T-cell (primary cell): ENCODE measurements at places on chromosomes 4 and X.

DNA sequence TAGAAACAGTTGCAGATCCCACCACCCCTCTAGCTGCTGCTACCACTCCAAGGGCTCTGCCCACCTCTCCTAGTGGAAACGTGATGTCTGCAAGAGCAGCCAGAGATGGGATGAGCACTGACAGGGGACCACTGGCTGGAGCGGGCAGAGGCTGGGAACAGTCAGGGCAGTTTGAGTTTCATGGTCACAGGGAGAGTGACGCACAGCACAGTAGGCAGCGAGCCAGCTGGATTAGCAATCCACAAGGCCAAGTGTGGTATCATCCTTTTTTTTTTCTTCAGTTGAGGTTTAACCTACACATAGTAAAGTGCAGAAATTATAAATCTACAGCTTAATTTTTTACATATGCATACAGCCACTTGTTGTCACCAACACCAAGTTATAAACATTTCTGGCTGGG lies 6.4 kb upstream of the SCML2 start:
- H3K4me3 ChIP-seq = no peak overlapping the region
- no peaks in the 10 kb centered on the region for H3K27me3 ChIP-seq
- DNase-seq = no peak
- H3K27ac ChIP-seq = no peak overlapping the region
- no peaks in the 10 kb centered on the region for H3K36me3 ChIP-seq

- no peak overlapping the region for H3K27ac ChIP-seq
- H3K4me1 ChIP-seq = peaks cover 2% of the 10 kb centered on the region
- H3K36me3 ChIP-seq = no peaks in the 10 kb centered on the region
- no peak for DNase-seq
- H3K4me3 ChIP-seq = no peak overlapping the region
- H3K27me3 ChIP-seq = no peaks in the 10 kb centered on the region
These were observed 56.9 kb downstream of the KIT start for GRCh38 chr4:54714631-54715030.

DNA sequence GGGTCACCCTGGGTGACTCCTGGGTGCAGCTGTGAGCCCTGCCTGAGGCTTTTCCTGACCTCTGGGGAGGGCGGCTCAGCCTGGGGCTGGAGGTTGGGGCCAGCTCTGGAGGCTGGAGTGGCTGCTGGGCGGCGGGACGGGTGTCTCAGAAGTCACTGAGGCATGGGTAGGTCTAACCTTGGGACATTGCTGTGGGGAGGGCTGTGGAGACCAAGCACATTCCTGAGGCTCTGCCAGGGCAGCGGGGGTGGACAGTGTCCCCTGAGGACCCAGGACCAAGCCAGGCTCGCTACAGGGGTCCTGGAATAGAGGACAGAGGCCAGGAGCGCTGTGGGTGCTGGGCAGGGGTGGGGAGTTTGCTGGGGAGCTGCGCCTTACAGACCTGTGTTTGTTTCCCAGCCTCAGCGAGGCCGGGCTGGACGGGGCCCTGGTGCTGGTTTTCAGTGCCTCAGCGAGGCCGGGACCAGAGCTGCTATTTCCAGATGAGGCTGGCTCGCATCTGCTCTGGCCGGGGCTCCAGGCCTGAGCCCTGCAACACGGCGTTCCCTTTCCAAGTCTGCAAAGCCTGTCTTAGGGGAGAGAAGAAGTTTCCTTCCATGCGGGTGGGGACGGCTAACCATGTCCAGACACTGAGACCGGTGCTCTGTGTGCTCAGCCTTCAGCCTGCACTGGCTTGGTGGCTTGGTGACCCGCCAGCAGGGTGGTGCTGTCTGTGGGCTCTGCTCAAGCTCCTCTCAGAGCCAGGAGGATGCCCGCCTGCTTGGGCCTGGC lies 3.0 kb upstream of the SLC25A6 start:
- H3K4me3 ChIP-seq = no peak overlapping the region
- DNase-seq = no peak
- H3K4me1 ChIP-seq = peaks cover 28% of the 10 kb centered on the region
- H3K36me3 ChIP-seq = no peaks in the 10 kb centered on the region
- H3K27ac ChIP-seq = no peak overlapping the region
- no peaks in the 10 kb centered on the region for H3K27me3 ChIP-seq

DNA sequence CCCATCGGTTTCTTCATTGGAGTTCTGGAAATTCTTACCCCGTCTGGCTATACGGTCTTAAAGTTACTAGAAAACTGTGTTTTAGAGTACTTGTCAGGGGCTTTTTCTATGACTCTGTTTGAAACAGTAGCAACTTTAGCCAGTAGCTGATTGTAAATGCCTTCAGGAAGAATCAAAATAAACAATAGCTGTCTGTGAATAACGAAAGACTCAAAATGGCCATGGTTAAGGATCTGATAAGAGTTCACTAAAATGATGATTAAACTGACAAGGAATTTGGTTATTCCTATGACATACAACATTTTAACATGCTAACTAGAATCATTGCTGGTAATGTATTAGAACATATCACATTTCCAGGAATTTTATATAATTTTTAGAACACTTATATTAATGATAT lies 191.0 kb downstream of the EVC2 start:
- DNase-seq = no peak
- no peaks in the 10 kb centered on the region for H3K36me3 ChIP-seq
- H3K4me3 ChIP-seq = no peak overlapping the region
- H3K4me1 ChIP-seq = no peaks in the 10 kb centered on the region
- no peak overlapping the region for H3K27ac ChIP-seq

- no peaks in the 10 kb centered on the region for H3K36me3 ChIP-seq
- no peaks in the 10 kb centered on the region for H3K27me3 ChIP-seq
- H3K27ac ChIP-seq = no peak overlapping the region
These were observed 305.7 kb upstream of the SLIT2 start for GRCh38 chr4:19945979-19946380.

- DNase-seq = no peak
- no peaks in the 10 kb centered on the region for H3K4me1 ChIP-seq
- no peak overlapping the region for H3K27ac ChIP-seq
These were observed 297.2 kb upstream of the LDB2 start for GRCh38 chr4:17195461-17196275.

DNA sequence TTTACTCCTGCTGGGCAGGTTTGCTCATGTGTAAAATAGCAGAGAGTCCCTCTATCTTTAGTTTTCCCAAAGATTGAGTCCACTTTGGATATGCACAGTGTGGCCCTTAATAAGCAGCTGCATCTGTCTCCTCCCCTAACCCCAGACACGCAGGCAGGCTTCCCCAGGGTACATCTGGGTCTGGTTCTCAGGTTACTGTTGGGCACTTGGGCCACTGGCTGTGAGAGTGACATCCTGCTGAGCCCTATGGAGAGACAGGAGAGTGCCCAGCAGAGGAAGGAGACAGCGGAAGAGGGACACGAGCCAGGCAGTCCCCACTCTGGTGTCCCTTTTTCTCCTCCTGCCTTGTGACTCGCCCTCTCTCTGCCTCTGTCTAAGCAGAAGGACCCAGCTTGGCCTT lies 16.0 kb downstream of the XK start:
- H3K27me3 ChIP-seq = no peaks in the 10 kb centered on the region
- no peak overlapping the region for H3K27ac ChIP-seq
- H3K36me3 ChIP-seq = no peaks in the 10 kb centered on the region
- no peaks in the 10 kb centered on the region for H3K4me1 ChIP-seq
- H3K4me3 ChIP-seq = no peak overlapping the region

DNA sequence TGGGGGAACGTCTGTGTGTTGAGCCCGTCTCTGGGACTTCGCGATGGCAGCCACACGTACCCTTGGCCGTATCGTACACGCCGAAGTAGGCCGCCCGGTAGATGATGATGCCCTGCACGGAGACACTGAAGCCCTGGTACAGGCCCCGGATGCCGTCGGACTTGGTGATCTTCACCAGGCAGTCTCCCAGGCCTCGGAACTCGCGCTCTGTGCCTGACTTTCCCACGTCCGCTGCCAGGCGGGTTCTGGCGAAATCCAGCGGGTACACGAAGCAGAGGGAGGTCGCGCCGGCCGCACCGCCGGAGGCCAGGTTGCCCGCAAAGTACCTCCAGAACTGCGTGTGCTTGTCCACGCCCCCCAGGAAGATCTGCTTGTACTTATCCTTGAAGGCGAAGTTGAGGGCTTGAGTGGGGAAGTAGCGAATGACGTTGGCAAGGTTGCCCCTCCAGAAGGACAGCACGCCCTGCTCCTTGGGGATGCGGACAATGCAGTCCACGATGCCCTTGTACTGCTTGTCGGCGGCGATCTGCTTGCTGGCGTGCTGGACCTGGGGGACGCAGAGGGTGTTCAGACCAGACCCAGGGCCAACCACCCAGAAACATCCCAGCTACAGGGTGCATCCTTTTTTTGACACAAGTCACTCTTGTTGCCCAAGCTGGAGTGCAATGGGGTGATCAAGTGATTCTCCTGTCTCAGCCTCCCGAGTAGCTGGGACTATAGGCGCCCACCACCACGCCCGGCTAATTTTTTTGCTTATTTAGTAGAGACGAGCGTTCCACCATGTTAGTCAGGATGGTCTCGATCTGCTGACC lies 2.5 kb downstream of the SLC25A6 start:
- DNase-seq = no peak
- peaks cover 18% of the 10 kb centered on the region for H3K4me1 ChIP-seq
- no peak overlapping the region for H3K27ac ChIP-seq
- H3K36me3 ChIP-seq = peaks cover 62% of the 10 kb centered on the region
- no peak overlapping the region for H3K4me3 ChIP-seq

DNA sequence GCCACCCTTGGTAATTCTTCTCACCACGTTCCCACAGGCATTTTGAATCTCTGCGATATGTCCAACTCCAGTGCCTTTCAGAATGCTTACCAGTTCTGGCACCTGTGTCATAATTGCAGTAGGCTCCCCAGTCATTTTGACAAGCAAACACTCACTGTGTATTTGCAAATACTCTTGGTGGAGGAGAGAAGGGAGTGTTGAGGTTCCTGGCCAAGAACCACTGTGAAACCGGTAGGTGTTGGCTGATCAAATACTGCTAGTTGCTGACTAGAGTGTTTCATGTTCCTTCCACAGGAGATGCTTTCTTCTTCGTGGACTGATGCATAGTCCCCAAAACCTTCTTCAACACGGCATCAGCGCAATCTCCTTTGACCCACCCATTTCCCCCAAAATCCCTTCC lies 16.0 kb upstream of the NLGN4X start:
- H3K27me3 ChIP-seq = no peaks in the 10 kb centered on the region
- H3K27ac ChIP-seq = no peak overlapping the region
- DNase-seq = no peak
- no peaks in the 10 kb centered on the region for H3K36me3 ChIP-seq
- no peaks in the 10 kb centered on the region for H3K4me1 ChIP-seq

DNA sequence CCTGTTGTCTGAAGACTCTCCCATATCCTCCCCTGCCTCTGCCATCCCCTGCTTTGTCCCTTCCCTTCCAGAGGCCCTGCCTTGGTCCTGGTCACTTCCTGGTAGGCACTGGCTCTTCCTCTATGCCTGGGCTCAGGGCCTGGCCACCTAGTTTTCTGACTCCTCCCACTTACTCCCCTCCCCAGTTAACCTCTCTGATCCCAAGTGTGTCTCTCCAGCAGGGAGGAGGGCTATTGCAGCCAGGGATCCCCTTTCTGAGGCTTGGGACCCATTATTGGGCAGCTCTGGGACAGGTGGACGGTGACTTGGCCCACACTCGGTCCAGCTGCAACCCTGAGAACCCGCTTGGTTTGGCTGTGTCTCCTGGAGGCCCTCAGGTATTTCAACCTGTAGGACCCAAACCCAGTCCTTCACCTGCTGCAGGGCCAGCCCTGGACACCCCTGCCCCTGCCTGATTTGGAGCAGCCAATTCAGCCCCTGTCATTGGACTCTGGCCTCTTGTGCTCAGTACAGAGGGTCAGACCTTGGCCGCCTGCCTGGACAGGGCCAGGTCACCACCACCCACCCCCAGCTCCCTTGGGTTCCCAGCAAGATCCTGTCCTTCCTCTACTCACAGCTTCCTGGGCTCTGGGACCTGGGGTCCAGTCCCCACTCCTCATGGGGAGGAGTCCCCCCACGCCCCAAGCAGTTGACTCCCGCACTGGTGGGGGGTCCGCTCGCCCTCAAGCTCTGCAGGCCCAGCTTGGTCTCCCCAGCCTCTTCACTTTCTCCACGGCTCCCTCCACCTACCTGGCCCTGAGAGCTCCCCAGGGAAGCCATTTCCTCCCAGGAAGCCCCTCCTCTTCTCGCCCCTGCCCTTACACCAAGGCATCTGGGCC lies 1.1 kb upstream of the SH3BP2 start:
- H3K36me3 ChIP-seq = no peaks in the 10 kb centered on the region
- peaks cover 67% of the 10 kb centered on the region for H3K4me1 ChIP-seq
- H3K27me3 ChIP-seq = no peaks in the 10 kb centered on the region
- DNase-seq = no peak

DNA sequence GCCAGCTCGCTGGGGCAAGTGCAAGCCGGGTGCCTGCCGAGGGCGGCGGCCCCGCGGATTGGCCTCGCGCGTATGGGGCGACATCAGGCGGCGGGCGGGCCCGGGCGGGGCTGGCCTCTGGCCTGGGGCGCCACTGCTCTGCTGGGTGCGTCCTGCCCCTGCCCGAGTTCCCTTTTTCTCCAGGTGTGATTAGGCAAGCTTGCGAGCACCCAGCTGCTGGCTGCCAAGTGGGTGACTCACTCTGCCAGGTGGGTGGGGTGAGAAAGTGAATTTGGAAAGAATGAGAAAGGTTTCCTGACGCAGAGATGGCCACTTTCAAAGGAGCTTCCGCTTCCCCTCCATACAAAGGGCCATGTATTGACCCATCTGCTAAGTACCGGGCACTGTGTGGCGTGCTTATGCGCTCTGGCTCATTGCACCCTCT lies 32.5 kb downstream of the FGFBP1 start:
- no peaks in the 10 kb centered on the region for H3K4me1 ChIP-seq
- H3K27ac ChIP-seq = no peak overlapping the region
- peaks cover 13% of the 10 kb centered on the region for H3K27me3 ChIP-seq
- no peaks in the 10 kb centered on the region for H3K36me3 ChIP-seq
- H3K4me3 ChIP-seq = no peak overlapping the region

GRCh38 chr4:166839615-166840251 lies 394.6 kb downstream of the SPOCK3 start:
- H3K36me3 ChIP-seq = no peaks in the 10 kb centered on the region
- H3K27me3 ChIP-seq = no peaks in the 10 kb centered on the region
- H3K27ac ChIP-seq = no peak overlapping the region
- H3K4me3 ChIP-seq = no peak overlapping the region

DNA sequence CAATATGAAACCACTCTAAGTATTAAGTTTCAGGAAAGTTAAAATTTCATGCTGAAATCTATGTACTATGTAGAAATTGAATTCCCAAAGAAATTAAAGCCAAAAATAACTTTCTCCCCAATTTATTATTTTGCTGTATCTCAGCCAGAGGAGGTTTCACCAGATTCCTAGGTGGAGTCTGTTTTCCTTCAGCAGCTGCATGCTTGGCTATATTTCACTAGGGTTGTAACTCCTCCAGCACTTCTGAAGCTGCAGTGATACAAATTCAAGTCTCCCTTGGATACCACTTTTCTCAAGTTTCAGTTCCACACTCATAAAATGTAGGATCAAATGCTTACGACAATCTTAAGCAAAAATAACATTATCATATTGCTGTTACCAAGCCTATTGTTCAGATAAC lies 41.2 kb upstream of the ZC4H2 start:
- no peak overlapping the region for H3K27ac ChIP-seq
- no peaks in the 10 kb centered on the region for H3K4me1 ChIP-seq
- no peak overlapping the region for H3K4me3 ChIP-seq

GRCh38 chr4:153385784-153386183 lies 41.3 kb downstream of the MND1 start:
- no peaks in the 10 kb centered on the region for H3K36me3 ChIP-seq
- no peaks in the 10 kb centered on the region for H3K4me1 ChIP-seq
- no peak overlapping the region for H3K27ac ChIP-seq
- no peak overlapping the region for H3K4me3 ChIP-seq
- DNase-seq = no peak

- no peaks in the 10 kb centered on the region for H3K4me1 ChIP-seq
- no peak for DNase-seq
- no peak overlapping the region for H3K27ac ChIP-seq
- H3K27me3 ChIP-seq = no peaks in the 10 kb centered on the region
- H3K4me3 ChIP-seq = no peak overlapping the region
These were observed 55.0 kb upstream of the AP1S2 start for GRCh38 chrX:15909605-15910004.
